ENCODE measurements at places on chromosomes 1 and 21.

- H3K4me1 ChIP-seq = peaks cover 9% of the 10 kb centered on the region
- peak overlapping the region; percentile 100 for H3K27ac ChIP-seq
- no peaks in the 10 kb centered on the region for H3K27me3 ChIP-seq
- peaks cover 19% of the 10 kb centered on the region for H3K36me3 ChIP-seq
- no peak for DNase-seq
- H3K4me3 ChIP-seq = peak overlapping the region; percentile 93
Measured at GRCh38 chr1:153633161-153633753, 609 bp upstream of the CHTOP start.

GRCh38 chr1:190192627-190193026 is 285.0 kb downstream of the BRINP3 start:
- H3K27me3 ChIP-seq = no peaks in the 10 kb centered on the region
- DNase-seq = no peak
- H3K4me3 ChIP-seq = no peak overlapping the region
- no peaks in the 10 kb centered on the region for H3K36me3 ChIP-seq

- peak overlapping the region; percentile 60 for H3K4me3 ChIP-seq
- peak; percentile 38 for DNase-seq
- no peaks in the 10 kb centered on the region for H3K36me3 ChIP-seq
- no peaks in the 10 kb centered on the region for H3K27me3 ChIP-seq
- H3K27ac ChIP-seq = peak overlapping the region; percentile 53
Measured at GRCh38 chr1:2204415-2205190, 10.0 kb upstream of the FAAP20 start.

DNA sequence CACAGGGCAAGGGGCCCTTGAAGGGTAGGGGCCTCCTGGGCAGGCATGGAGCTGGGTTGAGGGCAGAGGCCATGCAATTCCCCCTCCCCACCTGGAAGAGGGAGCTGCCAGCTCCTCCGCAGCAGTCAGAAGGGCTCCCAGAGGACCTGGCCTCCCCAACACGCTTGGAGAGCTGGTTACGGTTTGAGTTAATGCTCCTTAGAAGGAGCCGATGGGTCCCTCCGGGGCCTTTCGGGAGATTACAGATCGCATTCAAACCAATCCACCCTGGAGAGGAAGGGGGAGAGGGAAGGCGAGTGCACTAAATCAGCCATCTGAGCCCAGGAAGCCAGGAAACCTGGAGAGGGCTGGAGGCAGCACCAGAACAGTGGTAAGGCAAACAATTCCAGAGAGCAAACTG is 106.3 kb upstream of the CSF3R start:
- no peak overlapping the region for H3K4me3 ChIP-seq
- no peak overlapping the region for H3K27ac ChIP-seq
- peaks cover 18% of the 10 kb centered on the region for H3K27me3 ChIP-seq
- no peaks in the 10 kb centered on the region for H3K4me1 ChIP-seq

GRCh38 chr1:48978413-48978812 is 201.7 kb upstream of the BEND5 start:
- H3K27me3 ChIP-seq = no peaks in the 10 kb centered on the region
- no peaks in the 10 kb centered on the region for H3K4me1 ChIP-seq
- no peak for DNase-seq

GRCh38 chr1:206658264-206658980 is 23.1 kb downstream of the DYRK3 start:
- H3K4me3 ChIP-seq = no peak overlapping the region
- H3K27me3 ChIP-seq = peaks cover 13% of the 10 kb centered on the region
- H3K4me1 ChIP-seq = no peaks in the 10 kb centered on the region
- no peak overlapping the region for H3K27ac ChIP-seq
- DNase-seq = no peak
- H3K36me3 ChIP-seq = no peaks in the 10 kb centered on the region

GRCh38 chr1:58789996-58790660 is 6.3 kb upstream of the JUN start:
- no peak overlapping the region for H3K27ac ChIP-seq
- no peaks in the 10 kb centered on the region for H3K27me3 ChIP-seq
- no peaks in the 10 kb centered on the region for H3K36me3 ChIP-seq

GRCh38 chr1:73820843-73821242 is 377.1 kb downstream of the LRRIQ3 start:
- no peaks in the 10 kb centered on the region for H3K36me3 ChIP-seq
- no peaks in the 10 kb centered on the region for H3K4me1 ChIP-seq
- DNase-seq = no peak
- no peak overlapping the region for H3K27ac ChIP-seq
- no peak overlapping the region for H3K4me3 ChIP-seq

GRCh38 chr1:226132728-226133503 is 53.6 kb downstream of the ACBD3 start:
- H3K27ac ChIP-seq = no peak overlapping the region
- H3K27me3 ChIP-seq = no peaks in the 10 kb centered on the region
- no peak overlapping the region for H3K4me3 ChIP-seq
- H3K36me3 ChIP-seq = no peaks in the 10 kb centered on the region

- H3K4me1 ChIP-seq = peaks cover 12% of the 10 kb centered on the region
- H3K4me3 ChIP-seq = no peak overlapping the region
- no peak for DNase-seq
- H3K27ac ChIP-seq = no peak overlapping the region
- H3K36me3 ChIP-seq = peaks cover 17% of the 10 kb centered on the region
Measured at GRCh38 chr1:3777078-3777547, 4.6 kb downstream of the SMIM1 start.

DNA sequence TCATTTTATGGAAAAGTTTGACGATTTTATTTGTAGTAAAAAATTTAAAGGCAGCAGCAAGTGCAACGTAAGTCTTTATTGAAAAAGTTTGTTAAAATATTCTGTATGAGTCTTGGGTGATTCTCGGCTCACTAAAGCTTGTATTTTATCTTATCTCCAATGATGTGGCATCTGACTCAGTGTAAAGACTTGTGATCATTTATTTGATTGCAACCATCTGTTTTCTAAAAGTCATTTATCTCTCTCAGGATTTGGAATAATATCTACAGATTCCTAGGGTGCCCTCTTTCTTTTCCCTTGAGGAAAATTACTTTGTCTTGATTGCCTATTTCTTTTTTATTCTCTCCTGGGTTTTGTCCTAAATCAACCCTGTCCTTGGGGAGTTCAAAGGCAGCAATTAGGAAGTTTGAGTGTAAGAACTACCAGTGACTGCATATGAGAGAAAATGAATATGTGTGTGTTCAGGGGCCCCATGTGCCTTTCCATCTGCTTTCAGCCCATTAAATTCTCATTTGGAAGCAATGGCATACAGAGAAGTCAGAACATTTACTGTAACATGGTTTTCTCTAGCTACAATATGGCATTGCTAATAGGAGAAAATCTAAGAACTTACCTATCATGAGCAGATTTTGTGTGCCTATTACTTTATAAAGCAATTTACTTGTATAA is 575.0 kb upstream of the CHRM3 start:
- no peak overlapping the region for H3K4me3 ChIP-seq
- DNase-seq = peak; percentile 71
- H3K36me3 ChIP-seq = no peaks in the 10 kb centered on the region

GRCh38 chr1:224378855-224379631 is 22.4 kb downstream of the CNIH4 start:
- H3K4me3 ChIP-seq = no peak overlapping the region
- no peak overlapping the region for H3K27ac ChIP-seq
- H3K36me3 ChIP-seq = peaks cover 25% of the 10 kb centered on the region
- peaks cover 10% of the 10 kb centered on the region for H3K4me1 ChIP-seq
- no peak for DNase-seq
- H3K27me3 ChIP-seq = no peaks in the 10 kb centered on the region

DNA sequence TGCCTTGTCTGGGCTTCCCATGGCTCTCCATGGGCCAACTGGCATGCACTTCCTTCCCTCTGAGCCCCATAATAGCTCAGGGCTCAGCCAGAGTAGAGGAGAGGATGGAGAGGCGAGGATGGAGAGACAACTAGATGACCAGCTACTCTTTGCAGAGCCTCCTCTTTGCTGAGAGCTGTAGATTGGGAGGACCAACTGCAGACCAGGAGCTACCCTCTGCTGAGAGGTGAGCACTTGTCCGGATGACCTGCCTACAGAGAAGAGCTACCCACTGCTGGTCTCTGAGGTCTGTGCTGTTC is 58.0 kb upstream of the ETV3 start:
- no peak for DNase-seq
- peaks cover 39% of the 10 kb centered on the region for H3K27me3 ChIP-seq
- H3K27ac ChIP-seq = no peak overlapping the region

DNA sequence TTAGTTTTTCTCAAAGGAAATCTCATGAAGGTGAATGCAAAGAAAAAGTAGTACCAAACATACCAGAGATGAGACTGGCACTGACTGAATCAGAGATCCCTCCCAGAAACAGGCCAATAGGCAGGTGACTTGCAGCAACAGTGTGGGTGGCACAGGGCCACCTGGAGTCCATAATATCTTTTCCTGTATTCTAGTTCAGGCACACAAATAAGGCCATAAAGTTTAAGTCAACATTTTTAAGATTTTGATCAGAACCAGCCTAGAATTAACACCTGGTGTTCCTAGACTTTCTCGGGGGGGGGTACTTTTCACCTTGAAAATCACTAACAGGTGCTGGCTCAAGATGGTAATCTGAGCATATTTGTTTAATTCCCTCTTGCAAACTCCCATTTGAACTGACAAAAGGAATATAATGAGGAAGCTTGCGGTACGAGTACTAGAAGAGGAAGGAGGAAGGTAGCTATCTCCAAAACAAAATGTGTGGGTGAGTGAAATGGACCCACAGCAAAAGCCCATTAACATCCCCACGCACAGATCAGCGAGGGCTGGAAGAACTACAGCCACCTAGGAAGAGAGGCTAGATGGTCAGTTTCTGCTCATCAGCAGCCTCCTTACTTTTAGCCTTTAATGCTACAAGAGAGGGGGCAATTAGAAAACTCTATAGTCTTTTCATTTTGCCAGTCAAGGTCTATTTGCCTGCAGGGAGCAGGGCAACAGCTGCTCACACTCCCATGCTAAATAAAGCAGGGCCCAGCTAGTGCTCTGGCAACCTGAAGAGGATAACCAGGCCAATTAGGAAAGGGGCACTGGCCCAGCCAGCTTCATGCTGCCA is 18.9 kb downstream of the SDE2 start:
- no peaks in the 10 kb centered on the region for H3K4me1 ChIP-seq
- no peak overlapping the region for H3K27ac ChIP-seq
- H3K36me3 ChIP-seq = peaks cover 19% of the 10 kb centered on the region
- no peak for DNase-seq

GRCh38 chr1:29281571-29281970 is 45.2 kb downstream of the PTPRU start:
- no peak overlapping the region for H3K4me3 ChIP-seq
- peaks cover 16% of the 10 kb centered on the region for H3K4me1 ChIP-seq
- no peaks in the 10 kb centered on the region for H3K36me3 ChIP-seq
- DNase-seq = no peak
- H3K27ac ChIP-seq = no peak overlapping the region

- H3K36me3 ChIP-seq = peaks cover 4% of the 10 kb centered on the region
- DNase-seq = no peak
- H3K27me3 ChIP-seq = no peaks in the 10 kb centered on the region
- H3K4me1 ChIP-seq = no peaks in the 10 kb centered on the region
- no peak overlapping the region for H3K27ac ChIP-seq
Measured at GRCh38 chr1:230179249-230179648, 112.2 kb downstream of the GALNT2 start.

- H3K27me3 ChIP-seq = peaks cover 17% of the 10 kb centered on the region
- DNase-seq = no peak
Measured at GRCh38 chr1:154773551-154773950, 96.5 kb downstream of the KCNN3 start.

GRCh38 chr1:218739426-218739825 is 394.3 kb downstream of the TGFB2 start:
- H3K4me1 ChIP-seq = peaks cover 13% of the 10 kb centered on the region
- H3K27me3 ChIP-seq = no peaks in the 10 kb centered on the region
- DNase-seq = no peak
- H3K27ac ChIP-seq = no peak overlapping the region
- H3K36me3 ChIP-seq = no peaks in the 10 kb centered on the region

- no peaks in the 10 kb centered on the region for H3K4me1 ChIP-seq
- H3K36me3 ChIP-seq = no peaks in the 10 kb centered on the region
- peaks cover 3% of the 10 kb centered on the region for H3K27me3 ChIP-seq
- no peak for DNase-seq
- no peak overlapping the region for H3K27ac ChIP-seq
Measured at GRCh38 chr1:239711768-239712167, 325.4 kb downstream of the CHRM3 start.

GRCh38 chr1:202105571-202106339 is 17.0 kb upstream of the GPR37L1 start:
- H3K4me1 ChIP-seq = peaks cover 27% of the 10 kb centered on the region
- no peaks in the 10 kb centered on the region for H3K36me3 ChIP-seq
- DNase-seq = peak; percentile 76
- H3K27ac ChIP-seq = peak overlapping the region; percentile 68

- peak overlapping the region; percentile 97 for H3K27ac ChIP-seq
- H3K36me3 ChIP-seq = no peaks in the 10 kb centered on the region
- H3K4me3 ChIP-seq = peak overlapping the region; percentile 41
Measured at GRCh38 chr1:23577056-23578004, 18.0 kb upstream of the ID3 start.

DNA sequence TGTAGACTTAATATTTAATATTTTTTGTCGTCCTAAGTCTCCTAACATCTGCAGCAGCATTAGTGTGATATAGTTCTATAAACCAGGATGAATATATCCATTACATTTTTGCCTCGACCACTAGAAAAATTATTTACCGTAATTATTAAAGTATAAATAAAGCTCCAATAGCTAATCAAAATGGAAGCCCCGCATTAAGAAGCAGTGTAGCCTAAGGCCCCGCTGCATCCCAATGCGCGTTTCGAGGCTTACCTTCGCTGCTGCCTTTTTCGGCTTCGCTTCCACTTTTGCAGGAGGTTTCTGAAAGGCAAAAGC is 891 bp downstream of the HMGN1 start:
- H3K27ac ChIP-seq = peak overlapping the region; percentile 91
- no peak for DNase-seq
- peaks cover 35% of the 10 kb centered on the region for H3K36me3 ChIP-seq
- peaks cover 20% of the 10 kb centered on the region for H3K4me1 ChIP-seq

- no peaks in the 10 kb centered on the region for H3K27me3 ChIP-seq
- H3K4me1 ChIP-seq = peaks cover 6% of the 10 kb centered on the region
- H3K4me3 ChIP-seq = no peak overlapping the region
- no peak for DNase-seq
- no peak overlapping the region for H3K27ac ChIP-seq
- H3K36me3 ChIP-seq = no peaks in the 10 kb centered on the region
Measured at GRCh38 chr21:36087362-36088138, 17.7 kb downstream of the CBR1 start.

DNA sequence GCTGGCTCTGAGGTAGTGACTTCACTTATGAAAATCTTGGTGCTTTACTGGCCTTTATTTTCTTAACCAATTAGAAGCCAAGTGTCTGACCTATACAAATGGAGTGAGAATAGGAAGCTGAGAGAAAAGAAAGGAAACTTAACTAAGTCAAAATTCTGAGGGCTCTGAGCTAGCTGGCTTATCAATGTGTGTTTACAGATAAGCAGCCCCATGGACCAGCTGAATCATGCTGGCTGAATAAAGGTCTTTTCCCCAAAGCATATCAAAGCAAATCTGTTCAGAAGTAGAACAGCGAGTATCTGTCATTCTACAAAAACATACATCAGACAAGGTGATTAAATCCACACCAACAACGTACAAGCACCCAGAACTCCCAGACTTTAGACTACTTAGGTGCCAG is 117.2 kb downstream of the BRINP2 start:
- DNase-seq = peak; percentile 30
- H3K27me3 ChIP-seq = peaks cover 7% of the 10 kb centered on the region
- no peak overlapping the region for H3K4me3 ChIP-seq
- peaks cover 10% of the 10 kb centered on the region for H3K4me1 ChIP-seq
- no peaks in the 10 kb centered on the region for H3K36me3 ChIP-seq

All from astrocyte (in vitro differentiated cells and primary cell).